ENCODE measurements at places on chromosomes 3 and 15. TPM values are rescaled to one million over a fixed set of nuclear protein-coding genes. Genes with fewer than 3 reads are reported as not detected.

DNA sequence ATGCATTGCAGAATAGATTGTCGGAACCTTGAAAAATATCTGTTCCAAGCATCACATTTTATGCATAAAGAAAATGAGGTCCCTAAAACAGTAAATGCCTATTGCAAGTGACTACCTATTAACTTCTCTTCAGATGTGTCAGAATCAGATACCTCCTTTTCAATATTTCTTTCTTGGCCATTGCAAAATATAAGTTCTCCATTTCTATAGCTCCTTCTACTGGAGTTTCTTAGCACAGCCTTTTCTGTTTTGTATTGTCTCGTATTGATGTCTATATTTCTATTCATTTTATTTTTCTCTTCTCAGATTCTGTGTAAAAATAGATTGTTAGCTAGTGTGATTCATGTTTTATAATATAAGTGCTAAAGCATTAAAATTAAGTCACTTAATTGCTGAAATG, 63.4 kb downstream of the PPARG start:
- DNase-seq, result no peak

GRCh38 chr3:161175506-161175905, 45.6 kb upstream of the NMD3 start:
- no peak for DNase-seq

The FAM107A gene
- not detected for total RNA-seq

GRCh38 chr15:24878153-24878552, 76.6 kb upstream of the SNRPN start:
- DNase-seq, result no peak

DNA sequence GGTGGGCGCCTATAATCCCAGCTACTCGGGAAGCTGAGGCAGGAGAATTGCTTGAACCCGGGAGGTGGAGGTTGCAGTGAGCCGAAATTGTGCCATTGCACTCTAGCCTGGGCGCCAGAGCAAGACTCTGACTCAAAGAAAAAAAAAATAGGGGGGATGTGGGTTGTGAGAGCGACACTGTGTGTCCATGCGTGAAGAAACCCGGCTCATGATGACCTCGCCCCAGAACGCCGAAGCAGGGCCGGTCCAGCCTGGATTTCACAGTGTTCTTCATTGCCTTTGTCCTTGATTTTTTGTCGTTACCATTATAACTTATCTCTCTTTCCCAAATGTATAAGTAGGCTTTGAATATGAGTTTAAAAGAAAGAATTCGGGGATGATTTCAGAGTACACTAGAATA, 128.7 kb downstream of the PGPEP1L start:
- DNase-seq, result no peak

The HCN4 gene
- total RNA-seq, result 1.7 TPM

DNA sequence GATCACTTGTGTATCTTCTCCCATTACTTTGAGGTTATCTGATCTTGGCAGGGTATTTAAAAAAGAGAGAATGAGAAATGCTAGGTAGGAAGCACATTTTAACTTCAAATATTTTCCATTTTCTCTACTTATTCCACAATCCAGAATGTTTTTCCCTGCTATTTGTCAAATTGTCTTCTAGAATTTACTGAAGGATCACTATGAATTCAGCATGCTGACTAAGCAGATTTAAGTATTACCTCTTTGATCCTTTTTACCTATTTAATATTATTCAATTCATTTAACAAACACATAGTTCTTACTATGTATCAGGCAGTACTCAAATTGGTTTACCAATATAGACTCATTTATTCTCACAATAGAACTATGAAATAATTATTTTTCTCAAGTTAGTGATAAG, 463.4 kb upstream of the ARL6 start:
- DNase-seq, result no peak

The HERC2 gene
- 55.5 TPM for total RNA-seq

GRCh38 chr3:156762631-156763185, 63.4 kb upstream of the LEKR1 start:
- DNase-seq, result no peak

The TMEM42 gene
- 13.9 TPM for total RNA-seq

The PLA2G4F gene
- total RNA-seq, result 0.05 TPM

The PAK6 gene
- total RNA-seq, result 19.9 TPM

DNA sequence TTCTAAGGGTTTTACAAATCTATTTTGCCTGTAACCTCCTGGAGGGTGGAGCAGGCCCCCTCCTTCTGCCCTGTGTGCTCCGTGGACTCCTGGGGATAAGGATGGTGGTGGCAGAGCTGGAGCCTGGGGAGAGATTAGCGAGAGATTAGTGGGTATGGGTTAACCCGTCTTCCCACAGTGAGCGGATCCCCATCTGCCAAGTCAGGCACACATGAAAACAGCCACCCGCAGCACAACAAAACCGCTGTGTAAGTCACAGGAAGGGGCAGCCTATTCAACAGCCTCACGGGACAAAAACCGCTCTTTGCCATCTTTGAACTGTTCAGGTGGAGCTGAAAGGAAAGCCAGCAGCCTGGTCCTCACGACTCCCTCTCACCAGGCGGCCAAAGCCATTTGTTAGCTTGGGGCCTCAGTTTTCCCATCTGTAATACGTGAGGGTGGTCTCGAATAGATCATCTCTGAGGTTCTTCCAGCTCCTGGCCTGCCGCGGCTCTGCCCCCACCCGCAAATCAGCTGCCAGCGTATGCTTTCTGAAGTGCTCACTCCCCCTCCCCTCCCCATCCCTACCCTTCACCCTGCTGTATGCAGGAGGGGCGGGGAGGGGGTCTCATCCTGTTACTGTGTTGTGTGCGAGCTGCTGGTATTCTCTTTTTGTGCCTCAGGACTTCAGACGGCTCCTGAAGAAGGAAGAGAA, 43.6 kb downstream of the PDIA5 start:
- DNase-seq, result no peak

The PP2D1 gene
- not detected for total RNA-seq

GRCh38 chr3:49017229-49017970, 980 bp downstream of the DALRD3 start:
- no peak for DNase-seq

- DNase-seq, result no peak
Observed at GRCh38 chr3:53818221-53819162, 27.7 kb downstream of the CHDH start.
